Pancreas (tissue), 10 donors: ENCODE measurements at places on chromosomes 3 and 15. TPM values are rescaled to one million over a fixed set of nuclear protein-coding genes. Genes with fewer than 3 reads are reported as not detected.

- H3K4me1 ChIP-seq = no peaks in the 10 kb centered on the region
- H3K4me3 ChIP-seq = no peak overlapping the region
- DNase-seq = peak; percentile 46
- peaks cover 5% of the 10 kb centered on the region for H3K36me3 ChIP-seq
- no peak overlapping the region for H3K27ac ChIP-seq
- H3K27me3 ChIP-seq = no peaks in the 10 kb centered on the region
These were observed 5.0 kb upstream of the TLR9 start for GRCh38 chr3:52230461-52230860.

DNA sequence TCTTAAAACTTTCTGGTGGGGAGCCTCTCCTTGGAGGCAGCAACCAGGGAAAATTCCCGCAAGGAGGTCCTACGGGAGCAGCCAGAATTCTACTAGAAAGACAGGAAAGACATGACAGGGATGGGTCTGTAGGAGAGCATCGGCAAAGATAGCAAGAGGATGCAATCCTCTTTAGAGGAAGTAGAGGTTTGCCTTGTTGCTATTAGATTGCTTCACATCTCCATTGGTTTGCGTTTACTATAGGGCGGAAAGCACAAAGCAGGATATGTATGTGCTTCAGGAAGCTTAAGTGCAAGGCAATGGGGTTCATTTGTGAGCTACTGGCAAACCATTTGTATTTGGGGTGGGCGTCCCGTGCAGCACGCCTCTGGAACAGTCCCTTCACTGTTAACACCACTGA is 193.0 kb downstream of the RORA start:
- no peaks in the 10 kb centered on the region for H3K36me3 ChIP-seq
- DNase-seq = no peak
- no peaks in the 10 kb centered on the region for H3K27me3 ChIP-seq
- H3K27ac ChIP-seq = no peak overlapping the region

- H3K27ac ChIP-seq = no peak overlapping the region
- DNase-seq = no peak
- no peaks in the 10 kb centered on the region for H3K27me3 ChIP-seq
- H3K4me3 ChIP-seq = no peak overlapping the region
- H3K4me1 ChIP-seq = no peaks in the 10 kb centered on the region
These were observed 94.7 kb downstream of the SSR3 start for GRCh38 chr3:156460206-156460611.

DNA sequence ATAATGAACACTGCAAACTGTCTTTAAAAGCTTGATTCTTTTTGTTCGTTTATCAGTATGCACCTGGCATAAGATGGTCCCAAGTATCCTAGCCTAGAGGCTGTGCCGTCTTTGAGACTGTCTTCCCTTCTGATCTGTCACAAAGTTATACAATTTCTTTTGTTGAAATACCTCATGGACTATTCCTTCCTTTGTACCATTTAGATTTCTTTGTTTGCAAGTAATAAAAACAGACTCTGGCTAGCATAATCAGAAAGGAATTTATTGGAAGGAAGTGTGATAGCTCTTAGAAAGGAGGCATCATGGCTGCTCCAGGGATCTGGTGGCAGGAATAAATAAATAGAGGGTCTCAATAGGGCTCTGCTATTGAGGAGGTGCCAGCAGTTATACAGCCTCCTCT is 280.4 kb downstream of the SLC9A9 start:
- no peaks in the 10 kb centered on the region for H3K36me3 ChIP-seq
- H3K27ac ChIP-seq = no peak overlapping the region
- no peak overlapping the region for H3K4me3 ChIP-seq
- no peaks in the 10 kb centered on the region for H3K27me3 ChIP-seq

DNA sequence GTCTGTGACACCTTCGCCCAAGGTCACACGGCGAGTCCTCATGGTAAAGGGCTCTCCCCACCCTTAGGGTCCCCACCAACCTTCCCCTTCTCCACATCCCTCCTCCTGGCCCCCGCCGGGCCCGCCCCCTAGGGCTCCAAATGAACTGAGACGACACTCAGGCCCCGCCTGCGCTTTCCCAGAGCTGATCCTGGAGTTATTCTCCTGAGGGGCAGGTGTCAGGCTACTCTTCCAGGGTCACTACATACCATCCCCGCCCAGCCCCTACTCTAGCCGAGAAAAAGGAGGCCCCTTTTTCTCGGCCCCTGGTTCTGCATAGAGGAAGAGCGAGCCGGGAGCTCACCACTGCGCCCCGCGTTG is 292 bp downstream of the USP4 start:
- no peaks in the 10 kb centered on the region for H3K27me3 ChIP-seq
- peaks cover 7% of the 10 kb centered on the region for H3K36me3 ChIP-seq
- H3K27ac ChIP-seq = peak overlapping the region; percentile 88

GRCh38 chr3:193593668-193594030 is 641 bp downstream of the OPA1 start:
- H3K4me3 ChIP-seq = peak overlapping the region; percentile 88
- no peaks in the 10 kb centered on the region for H3K36me3 ChIP-seq
- H3K4me1 ChIP-seq = no peaks in the 10 kb centered on the region
- DNase-seq = no peak
- peak overlapping the region; percentile 87 for H3K27ac ChIP-seq

- H3K27ac ChIP-seq = no peak overlapping the region
- H3K4me1 ChIP-seq = no peaks in the 10 kb centered on the region
- no peak for DNase-seq
These were observed 952.2 kb downstream of the TUSC7 start for GRCh38 chr3:117661818-117662095.

- H3K36me3 ChIP-seq = no peaks in the 10 kb centered on the region
- H3K27me3 ChIP-seq = no peaks in the 10 kb centered on the region
- no peak overlapping the region for H3K4me3 ChIP-seq
- H3K4me1 ChIP-seq = no peaks in the 10 kb centered on the region
- no peak overlapping the region for H3K27ac ChIP-seq
These were observed 66.6 kb downstream of the FRMD5 start for GRCh38 chr15:44128443-44128842.

GRCh38 chr3:170760174-170760526 is 109.8 kb downstream of the RPL22L1 start:
- peaks cover 6% of the 10 kb centered on the region for H3K4me1 ChIP-seq
- DNase-seq = no peak
- H3K27ac ChIP-seq = no peak overlapping the region
- H3K36me3 ChIP-seq = no peaks in the 10 kb centered on the region
- no peak overlapping the region for H3K4me3 ChIP-seq

DNA sequence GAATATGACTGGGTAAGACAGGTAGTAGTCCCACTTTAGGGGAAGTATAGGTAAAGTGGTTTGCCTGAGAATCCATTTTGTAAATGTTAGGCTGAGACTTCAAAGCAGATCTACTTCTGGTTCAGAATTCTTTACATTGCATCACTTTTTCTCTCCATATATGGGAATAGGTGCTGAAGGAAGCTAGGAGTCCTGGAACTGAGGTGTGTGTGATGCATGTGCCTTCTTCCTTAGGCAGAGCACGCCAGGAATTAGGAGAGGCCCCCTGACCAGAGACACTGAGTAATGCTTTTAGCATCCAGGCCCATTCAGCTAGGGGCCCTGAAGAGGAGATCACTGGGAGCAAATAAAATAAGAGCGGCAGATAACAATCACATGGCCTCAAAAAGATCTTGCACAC is 69.2 kb upstream of the DCP1A start:
- no peaks in the 10 kb centered on the region for H3K36me3 ChIP-seq
- H3K27ac ChIP-seq = no peak overlapping the region
- no peaks in the 10 kb centered on the region for H3K4me1 ChIP-seq
- no peak for DNase-seq

DNA sequence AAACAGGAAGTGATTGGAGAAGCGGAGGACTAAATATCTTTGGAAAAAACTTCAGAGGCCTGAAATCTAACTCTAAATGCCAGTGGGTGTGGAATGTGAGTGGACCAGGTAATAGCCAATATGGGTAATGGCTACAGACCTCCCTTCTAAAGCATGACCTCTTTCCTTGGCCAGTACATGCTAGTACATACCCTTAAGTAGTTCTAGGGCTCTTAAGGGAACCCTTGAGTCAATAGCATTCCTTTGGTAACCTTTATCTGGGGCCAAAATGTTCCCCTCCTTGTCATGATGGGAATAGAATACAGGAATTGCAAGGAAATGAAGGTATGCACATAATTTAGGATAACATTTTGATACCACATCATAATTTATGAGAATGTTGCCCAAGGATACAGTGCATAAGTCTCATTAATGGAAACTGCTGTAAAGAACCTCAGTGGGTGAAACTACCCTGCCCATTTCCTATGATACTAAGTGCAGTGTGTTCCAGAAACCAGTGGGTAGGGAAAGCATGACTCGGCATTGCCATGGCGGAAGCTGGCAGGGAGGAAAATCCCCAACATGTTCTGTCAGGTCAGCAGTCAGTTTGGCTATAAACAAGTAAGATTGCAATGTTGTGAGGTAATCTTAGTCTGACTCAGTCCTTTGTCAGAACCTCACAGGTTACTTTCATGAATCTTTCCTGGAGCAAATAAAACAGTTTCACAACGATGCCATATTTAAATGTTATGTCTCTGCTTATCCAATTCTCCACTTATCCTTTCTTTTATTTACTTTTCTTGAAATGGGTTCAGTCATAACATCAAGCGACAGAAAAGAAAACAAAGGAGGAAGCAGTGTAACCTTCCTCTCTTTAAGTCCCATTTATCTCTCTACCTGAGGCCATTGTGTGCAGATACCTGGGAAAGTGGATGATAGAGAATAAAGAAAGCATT is 23.5 kb upstream of the RAP2B start:
- peak; percentile 72 for DNase-seq
- peak overlapping the region; percentile 83 for H3K27ac ChIP-seq
- no peak overlapping the region for H3K4me3 ChIP-seq
- no peaks in the 10 kb centered on the region for H3K27me3 ChIP-seq

- no peaks in the 10 kb centered on the region for H3K27me3 ChIP-seq
- no peaks in the 10 kb centered on the region for H3K4me1 ChIP-seq
- DNase-seq = no peak
- no peaks in the 10 kb centered on the region for H3K36me3 ChIP-seq
- H3K27ac ChIP-seq = no peak overlapping the region
These were observed 13.4 kb upstream of the ATP10A start for GRCh38 chr15:25876231-25877140.

GRCh38 chr3:42339321-42339720 is 71.1 kb downstream of the LYZL4 start:
- H3K4me3 ChIP-seq = no peak overlapping the region
- no peaks in the 10 kb centered on the region for H3K4me1 ChIP-seq
- H3K36me3 ChIP-seq = no peaks in the 10 kb centered on the region
- no peaks in the 10 kb centered on the region for H3K27me3 ChIP-seq
- no peak for DNase-seq

- H3K27ac ChIP-seq = no peak overlapping the region
- no peaks in the 10 kb centered on the region for H3K36me3 ChIP-seq
- H3K27me3 ChIP-seq = no peaks in the 10 kb centered on the region
- H3K4me1 ChIP-seq = no peaks in the 10 kb centered on the region
These were observed 110.9 kb downstream of the GABRG3 start for GRCh38 chr15:27081676-27082418.

- H3K27me3 ChIP-seq = no peaks in the 10 kb centered on the region
- no peaks in the 10 kb centered on the region for H3K36me3 ChIP-seq
- DNase-seq = no peak
- H3K27ac ChIP-seq = no peak overlapping the region
- H3K4me3 ChIP-seq = no peak overlapping the region
These were observed 114.6 kb downstream of the TMCC1 start for GRCh38 chr3:129778871-129779270.

GRCh38 chr3:71208211-71209095 is 375.1 kb downstream of the FOXP1 start:
- H3K36me3 ChIP-seq = no peaks in the 10 kb centered on the region
- peaks cover 56% of the 10 kb centered on the region for H3K4me1 ChIP-seq
- H3K27ac ChIP-seq = peak overlapping the region; percentile 50
- peak; percentile 34 for DNase-seq
- H3K27me3 ChIP-seq = no peaks in the 10 kb centered on the region

The COL6A6 gene
- 0.03 TPM for total RNA-seq

The UCN2 gene
- total RNA-seq = not detected

The SLC6A6 gene
- total RNA-seq = 3.5 TPM

The RTP4 gene
- total RNA-seq = 1.1 TPM

The GPR176 gene
- 0.60 TPM for total RNA-seq

The KY gene
- 0.23 TPM for total RNA-seq

The SPINT1 gene
- 59.7 TPM for total RNA-seq

The SERPINI1 gene
- 15.7 TPM for total RNA-seq

The LRRN1 gene
- 1.6 TPM for total RNA-seq

The AADACL2 gene
- not detected for total RNA-seq

The RLBP1 gene
- total RNA-seq = not detected

The TMOD2 gene
- 4.3 TPM for total RNA-seq

The RTP1 gene
- not detected for total RNA-seq

The ONECUT1 gene
- total RNA-seq = 30.4 TPM
